ENCODE measurements at places on chromosomes 11 and 22.

DNA sequence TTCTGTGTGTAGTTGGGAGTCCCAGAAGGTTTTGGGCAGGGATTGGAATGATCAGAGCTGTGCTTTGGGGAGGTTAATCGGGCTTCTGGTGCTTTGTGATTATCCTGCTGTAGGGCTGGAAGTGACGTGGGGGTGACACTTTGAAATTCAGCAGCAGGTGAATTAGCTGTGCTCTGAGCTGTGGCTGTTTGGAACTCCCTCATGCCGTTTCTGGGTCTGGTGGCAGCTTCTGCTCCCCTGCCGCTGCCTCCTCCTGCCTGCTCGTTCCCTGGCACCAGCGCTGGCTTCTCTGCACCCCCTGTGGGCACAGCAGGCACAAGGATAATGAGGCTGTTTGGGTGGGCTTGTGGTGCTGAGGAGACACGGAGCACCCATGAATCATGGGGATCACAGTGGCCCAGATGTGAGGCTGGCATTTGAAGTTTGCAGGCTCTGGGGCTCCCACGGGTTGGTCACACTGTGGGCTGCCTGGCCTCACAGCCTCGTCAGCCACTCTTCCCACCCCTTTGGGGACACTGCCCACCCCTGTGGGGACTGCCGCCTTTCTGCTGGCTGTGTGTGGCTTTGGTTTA lies 49.7 kb downstream of the TBC1D22A start:
- no peak for DNase-seq

GRCh38 chr11:5703741-5704536 lies 14.3 kb downstream of the TRIM22 start:
- DNase-seq: no peak

GRCh38 chr11:5004424-5005274 lies 10.0 kb downstream of the OR51L1 start:
- DNase-seq: peak; percentile 42

GRCh38 chr11:58428021-58428420 lies at the start of gene OR5B2:
OR5B2 (minus strand) TSS chr11:58428121; CDS start chr11:58423261, 4,860 bp downstream.
- no peak for DNase-seq

- no peak for DNase-seq
These were observed 260.9 kb downstream of the KIRREL3 start for GRCh38 chr11:126739499-126740145.

GRCh38 chr11:115776916-115777315 lies 272.7 kb upstream of the CADM1 start:
- no peak for DNase-seq

- no peak for DNase-seq
These were observed 17.2 kb downstream of the DLAT start for GRCh38 chr11:112042161-112042960.

DNA sequence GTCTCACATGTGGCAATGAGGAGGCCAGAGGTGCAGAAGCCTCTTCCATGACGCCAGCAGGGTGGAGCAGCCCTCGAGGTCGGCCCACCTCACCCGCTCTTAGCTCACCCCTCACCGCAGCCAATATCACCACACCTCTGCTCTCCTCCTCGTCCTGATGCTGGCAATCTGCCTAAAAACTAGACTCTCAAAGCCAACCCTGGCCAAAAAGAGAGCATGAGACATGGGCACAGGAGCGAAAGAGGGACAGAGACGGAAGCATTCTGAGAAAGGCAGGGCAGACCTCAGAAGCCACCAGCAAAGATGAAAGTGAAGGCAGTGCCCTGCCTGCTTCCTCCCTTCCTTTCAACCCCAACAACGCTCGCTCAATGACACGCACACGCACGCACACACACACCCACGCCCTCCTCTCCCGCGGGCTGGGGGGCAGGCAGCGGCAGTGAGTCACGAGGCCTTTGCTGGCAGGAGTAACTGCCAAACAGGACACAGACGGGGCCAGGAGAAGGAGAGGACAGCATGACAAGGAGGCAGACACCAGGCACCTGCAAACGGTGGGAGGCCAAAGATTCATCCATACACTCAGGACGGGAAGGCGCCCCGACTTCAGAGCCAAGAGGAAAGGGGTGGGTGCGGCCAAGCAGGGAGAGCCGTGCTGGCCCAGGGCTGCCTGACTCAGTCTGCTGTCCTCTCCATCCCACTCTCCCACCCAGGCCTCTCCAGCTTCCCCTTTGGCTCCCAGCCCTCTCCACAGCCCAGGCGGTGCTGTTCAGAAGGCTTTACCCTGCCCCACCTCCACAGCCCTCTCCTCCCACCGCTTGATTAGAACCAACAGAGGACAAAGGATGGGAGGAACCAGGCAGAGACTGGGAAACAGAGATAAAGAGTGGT lies 11.4 kb downstream of the IGSF9B start:
- DNase-seq: peak; percentile 87

DNA sequence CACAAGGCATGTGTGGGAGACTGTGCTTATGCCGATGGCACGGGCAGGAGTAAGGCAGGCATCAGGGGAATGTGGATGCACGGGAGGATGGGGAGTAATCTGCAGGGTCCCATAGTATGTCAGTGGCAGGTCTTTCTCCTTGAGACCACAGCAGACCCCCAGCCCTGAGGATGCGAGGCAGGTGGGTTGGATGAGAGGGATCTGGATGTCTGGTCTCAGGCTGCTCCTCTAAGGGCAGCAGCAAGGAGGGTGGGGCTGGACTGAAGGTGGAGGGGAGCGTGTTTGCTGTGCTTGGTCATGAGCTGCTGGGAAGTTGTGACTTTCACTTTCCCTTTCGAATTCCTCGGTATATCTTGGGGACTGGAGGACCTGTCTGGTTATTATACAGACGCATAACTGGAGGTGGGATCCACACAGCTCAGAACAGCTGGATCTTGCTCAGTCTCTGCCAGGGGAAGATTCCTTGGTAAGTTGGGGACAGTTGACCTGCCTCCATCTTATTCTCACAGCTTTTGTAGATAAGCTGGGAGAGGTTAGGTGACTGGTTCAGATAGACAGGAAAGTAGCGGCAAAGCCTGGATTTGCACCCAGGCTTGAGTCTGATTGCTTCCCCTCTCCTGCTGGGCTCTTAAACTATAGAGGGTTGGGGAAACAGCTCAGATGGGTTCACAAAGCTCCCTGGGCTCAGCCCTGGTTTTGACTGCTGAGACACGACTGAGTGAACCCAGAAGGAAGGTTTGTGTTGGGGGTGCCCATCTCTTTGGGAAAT lies at the start of gene APOL1:
Gene APOL1, plus strand, starts transcription at position 380 of the 769 bp plus-strand sequence. CDS start 1,823 bp downstream, outside the sequence.
- peak; percentile 62 for DNase-seq

DNA sequence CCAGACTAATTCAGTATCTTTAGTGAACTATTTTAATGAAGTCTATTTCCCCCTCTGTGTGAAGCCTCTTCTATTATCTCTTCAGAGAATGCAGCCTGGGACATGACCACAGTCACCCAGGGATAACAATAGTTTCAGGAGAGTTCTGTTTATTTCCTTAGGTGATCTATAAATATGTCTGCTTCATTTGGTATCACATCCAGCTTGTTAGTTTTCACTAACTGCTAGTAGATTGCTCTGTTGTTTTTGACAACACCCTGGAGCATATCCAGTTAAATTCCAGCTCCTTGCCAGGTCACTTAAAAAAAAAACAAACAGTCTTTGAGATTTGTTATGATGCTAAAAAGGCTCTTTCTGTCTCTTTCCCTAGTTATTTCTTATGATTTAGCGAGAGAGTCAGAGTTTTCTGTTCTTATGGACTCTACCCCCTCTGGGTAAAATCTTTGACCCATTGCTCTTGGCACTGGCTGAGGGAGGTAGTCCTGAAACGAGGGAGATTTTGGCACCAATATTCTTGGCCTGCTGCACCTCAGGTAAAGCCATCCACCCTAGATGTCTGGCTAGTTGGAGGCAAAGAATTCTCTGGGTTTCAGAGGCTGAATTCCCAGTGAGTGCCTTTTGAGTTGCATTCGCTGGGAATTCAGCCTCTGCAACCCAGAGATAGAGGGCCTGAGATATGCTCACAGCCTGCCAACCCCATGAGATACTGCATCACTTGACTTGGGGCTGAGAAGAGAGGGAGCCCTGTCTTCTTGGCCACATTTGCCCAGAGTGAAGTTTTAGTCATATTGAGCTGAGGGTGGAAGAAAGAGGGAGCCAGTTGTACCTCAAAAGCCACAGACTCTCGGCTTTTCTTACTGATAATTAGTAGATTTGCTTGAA lies 159.1 kb downstream of the PGR start:
- DNase-seq: no peak
